ENCODE measurements at places on chromosomes 3 and 15.

DNA sequence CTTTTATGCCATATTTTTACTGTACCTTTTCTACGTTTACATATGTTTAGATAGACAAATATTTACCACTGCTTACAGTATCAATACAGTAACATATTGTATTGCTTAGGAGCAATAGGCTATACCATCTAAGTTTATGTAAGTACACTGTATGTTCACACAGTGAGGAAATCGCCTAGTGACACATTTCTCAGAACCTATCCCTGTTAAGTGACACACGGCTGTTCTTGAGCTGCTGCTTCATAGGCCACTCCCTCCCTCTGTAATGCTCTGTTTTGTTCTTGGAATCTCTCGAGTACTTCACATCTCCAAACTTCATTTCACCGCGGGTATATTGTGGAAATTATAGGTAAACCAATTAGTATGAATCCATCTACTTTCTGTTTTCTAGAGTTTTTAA lies 13.4 kb upstream of the SELENOT start:
- no peak for DNase-seq

- DNase-seq = no peak
Observed at GRCh38 chr15:23566071-23566554, 639 bp downstream of the MKRN3 start.

- no peak for DNase-seq
Observed at GRCh38 chr3:105401691-105402149, 35.0 kb downstream of the ALCAM start.

- DNase-seq = no peak
Observed at GRCh38 chr3:43001556-43002121, 22.5 kb downstream of the GASK1A start.

- DNase-seq = no peak
Observed at GRCh38 chr15:78321786-78322185, 18.4 kb upstream of the CRABP1 start.

DNA sequence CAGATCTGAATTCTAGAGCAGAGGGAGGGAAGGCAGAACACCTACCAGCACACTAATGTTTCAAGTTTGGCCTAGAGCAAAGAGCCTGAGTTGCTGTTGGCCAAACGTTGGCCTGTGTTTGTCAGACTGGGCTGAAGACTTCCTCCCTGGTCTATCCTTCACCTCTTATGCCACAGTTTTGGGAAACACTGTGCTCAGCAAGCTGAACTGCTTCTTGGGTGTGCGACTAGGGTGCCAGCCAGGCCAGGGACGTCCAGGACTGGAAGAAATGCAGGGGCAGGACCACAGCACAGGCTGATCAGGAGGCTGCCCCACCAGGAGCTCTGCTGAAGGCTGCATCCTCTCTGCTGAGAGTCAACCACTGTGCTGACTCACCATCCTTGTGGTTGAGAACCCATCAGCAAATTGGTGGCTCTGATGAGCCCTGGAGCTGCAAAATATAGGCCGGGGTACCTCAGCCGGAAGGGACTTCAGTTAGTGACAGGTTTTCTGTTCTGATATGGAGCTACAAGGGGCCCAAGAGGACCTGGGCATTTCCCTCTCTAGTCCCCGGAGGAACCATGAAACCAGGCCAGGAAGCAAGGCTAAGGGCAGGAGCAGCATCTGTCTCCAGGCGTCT lies 131.6 kb upstream of the RASGRP1 start:
- DNase-seq = no peak

DNA sequence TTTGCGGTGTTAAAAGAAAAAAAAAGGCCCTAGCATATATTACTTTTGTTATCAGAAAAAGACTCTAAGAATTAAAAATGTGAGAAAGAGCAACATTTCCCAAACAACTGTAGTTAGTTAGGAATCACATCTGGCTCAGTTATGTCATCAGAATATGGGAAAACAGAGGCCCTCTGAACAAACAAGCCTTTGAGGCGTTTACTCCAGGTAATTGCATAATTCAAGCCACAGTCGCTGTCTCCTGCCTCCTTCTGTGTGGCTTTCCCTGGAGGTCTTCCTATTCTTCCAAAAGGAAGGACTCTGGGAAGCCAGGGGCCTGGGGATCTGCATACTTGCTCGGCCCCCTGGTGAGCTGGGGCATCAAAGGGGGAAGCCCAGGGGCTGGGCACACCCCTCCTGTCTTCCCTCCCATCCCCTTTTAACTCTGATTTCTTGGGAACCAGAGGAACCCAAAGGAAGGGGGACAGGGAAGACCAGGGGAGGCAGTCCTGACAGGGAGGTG lies 3.7 kb upstream of the FAM107A start:
- no peak for DNase-seq
